CD8-positive, alpha-beta T cell (primary cell): ENCODE measurements at places on chromosomes 5 and 9.

GRCh38 chr5:136528481-136529030, 163.2 kb upstream of the TRPC7 start:
- DNase-seq: no peak

GRCh38 chr9:110919609-110920008, 118.7 kb downstream of the LPAR1 start:
- DNase-seq: no peak

GRCh38 chr5:96691503-96692303, 29.5 kb downstream of the CAST start:
- no peak for DNase-seq

GRCh38 chr5:32443145-32443540, 1.4 kb downstream of the ZFR start:
- peak; percentile 31 for DNase-seq
